ENCODE measurements at places on chromosomes 5 and 9.

DNA sequence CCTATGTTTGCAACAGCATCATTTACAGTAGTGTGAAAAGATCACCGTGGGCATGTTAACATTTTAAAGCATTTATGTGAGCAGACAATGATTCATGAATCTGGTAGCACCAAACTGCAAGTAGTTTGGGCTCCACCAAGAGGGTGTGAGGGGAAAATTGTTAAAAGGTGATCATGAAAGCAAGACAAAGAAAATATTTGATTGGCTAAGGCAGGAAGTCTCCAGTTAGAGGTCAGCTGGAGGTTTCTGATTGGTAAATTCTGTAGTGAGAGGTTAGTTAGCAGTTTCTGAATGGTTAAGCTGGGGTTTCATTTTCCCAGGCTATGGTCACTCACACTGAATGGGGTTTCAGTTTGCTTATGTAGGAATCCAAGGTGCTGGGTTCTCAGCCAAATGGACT lies 13.5 kb upstream of the DRD1 start:
- DNase-seq: no peak

DNA sequence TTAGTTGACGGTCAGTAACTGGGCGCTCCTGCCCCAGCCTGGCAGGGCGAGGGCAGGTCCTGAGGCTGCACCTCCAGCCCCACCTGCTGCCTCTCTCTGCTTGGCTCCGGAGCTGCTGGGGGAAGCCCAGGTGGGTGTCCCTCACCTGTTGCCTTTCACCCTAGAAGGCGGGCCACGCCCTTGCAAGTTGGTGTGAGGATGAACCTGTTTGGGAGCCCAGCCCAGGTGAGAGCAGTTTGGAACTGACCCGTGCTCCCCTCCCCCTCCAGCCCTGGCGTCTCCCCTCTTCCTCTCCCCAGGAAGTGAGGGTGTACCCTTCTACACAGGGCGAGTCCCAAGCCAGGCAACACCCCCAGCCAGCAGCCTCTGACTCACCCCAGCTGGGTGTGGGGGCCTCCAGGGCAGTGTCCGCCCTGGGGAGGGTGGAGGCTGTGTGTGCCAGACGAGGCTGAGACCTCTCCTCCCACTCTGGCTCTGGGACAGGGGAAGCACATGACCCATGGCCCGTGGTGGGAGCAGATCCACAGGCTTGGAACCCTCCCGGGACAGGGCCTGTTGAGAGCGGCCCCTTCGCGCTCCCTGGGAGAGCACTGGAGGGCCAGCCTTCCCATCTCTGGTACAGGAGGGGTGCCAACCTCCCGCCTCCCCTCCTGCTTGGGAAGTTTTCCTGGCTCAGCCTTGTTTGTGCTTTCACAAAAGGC lies 10.4 kb downstream of the LRRC8A start:
- no peak for DNase-seq

- no peak for DNase-seq
Measured at GRCh38 chr5:146069780-146070099, 35.6 kb downstream of the PLAC8L1 start.

GRCh38 chr5:37724395-37725125 lies 115.3 kb downstream of the GDNF start:
- DNase-seq: no peak

DNA sequence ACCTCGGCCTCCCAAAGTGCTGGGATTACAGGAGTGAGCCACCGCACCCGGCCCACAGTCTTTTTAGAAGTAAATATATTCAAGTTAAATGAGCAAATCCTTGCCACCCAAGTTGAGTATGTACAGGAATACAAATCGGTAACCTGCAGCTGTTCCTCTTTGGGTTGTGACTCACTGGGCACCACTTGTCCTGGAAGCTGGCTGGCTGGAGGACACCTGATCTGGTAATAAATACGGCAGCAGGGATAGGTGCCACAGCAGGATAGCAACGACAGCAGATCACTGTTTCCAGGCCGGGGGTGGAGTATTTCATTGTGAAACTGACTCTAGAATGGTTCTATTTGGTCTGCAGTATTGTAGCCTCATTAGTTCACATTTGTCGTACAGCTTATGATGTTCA lies 35.7 kb upstream of the SLC36A2 start:
- no peak for DNase-seq

- no peak for DNase-seq
Measured at GRCh38 chr9:109286571-109286977, 34.3 kb downstream of the EPB41L4B start.

DNA sequence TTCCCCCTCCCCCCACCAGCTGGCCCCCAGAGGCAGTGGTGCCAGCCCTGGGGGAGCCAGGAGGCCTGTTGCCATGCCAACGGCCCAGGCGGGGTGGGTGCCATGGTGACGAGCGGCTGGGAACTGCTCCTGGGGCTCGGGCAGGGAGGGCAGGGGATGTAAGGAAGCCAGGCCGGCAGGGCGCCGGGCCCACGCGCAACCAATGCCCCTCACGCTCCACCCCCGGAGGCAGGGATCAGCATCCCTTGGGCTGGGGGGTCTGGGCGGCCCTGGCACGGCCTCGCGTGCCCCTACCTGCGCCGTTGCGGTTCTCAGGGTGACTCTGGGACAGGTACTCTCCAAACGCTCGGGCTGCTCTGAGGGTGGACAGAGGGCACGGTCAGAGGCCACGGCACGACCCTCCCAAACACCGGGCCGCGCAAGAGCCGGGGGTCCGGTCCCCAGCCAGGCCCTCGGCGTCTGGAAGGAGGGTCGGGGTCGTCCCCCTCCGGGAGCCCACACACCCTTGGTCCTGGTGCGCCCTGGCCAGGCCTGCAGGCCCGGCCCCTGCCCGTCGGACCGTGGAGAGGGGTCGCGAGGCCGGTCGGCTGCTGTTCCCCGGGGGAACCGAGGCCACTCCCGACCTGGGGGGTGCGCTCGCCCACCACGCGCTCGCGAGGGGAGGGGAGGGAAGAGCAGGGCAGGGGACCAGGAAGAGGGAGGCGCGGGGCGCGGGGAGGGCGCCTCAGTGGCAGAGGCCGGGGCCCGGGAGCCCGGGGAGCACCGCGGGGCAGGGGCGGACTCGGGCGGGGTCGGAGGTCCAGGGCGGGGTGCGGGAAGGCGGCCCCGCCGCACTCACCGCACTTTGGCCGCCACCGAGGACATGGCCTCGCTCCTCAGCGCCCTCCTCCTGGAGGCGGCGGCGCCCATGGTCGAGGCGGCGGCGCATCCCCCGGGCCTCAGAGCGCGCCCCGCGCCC lies 661 bp downstream of the NSMF start:
- no peak for DNase-seq

GRCh38 chr5:16600397-16600796 lies 16.4 kb downstream of the RETREG1 start:
- DNase-seq: no peak

GRCh38 chr5:169112016-169112415 lies 188.9 kb downstream of the SLIT3 start:
- DNase-seq: no peak
